ENCODE measurements at places on chromosomes 6 and 20.
A peak's percentile ranks its signal among the peaks of the same experiment; 100 is the strongest.

DNA sequence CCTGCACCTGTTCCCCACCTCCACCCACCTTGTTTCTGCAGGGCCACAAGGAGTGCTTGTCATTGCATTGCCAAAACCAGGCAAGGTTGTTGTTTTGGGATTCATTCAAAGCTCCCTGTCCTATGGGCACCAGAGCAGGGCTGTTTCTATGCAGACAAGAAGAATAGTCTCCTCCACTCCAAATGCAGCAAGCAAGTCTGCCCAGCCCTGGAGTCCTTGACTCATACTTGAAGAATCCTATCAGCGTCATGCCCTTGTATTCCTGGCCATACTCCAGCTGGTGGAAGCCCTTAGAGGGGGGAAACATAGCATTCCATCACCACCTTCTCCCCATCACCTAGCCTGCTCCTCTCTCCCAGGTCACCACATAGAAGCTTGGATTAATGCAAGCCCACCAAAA lies 145.3 kb upstream of the ECI2 start:
- DNase-seq, result no peak

DNA sequence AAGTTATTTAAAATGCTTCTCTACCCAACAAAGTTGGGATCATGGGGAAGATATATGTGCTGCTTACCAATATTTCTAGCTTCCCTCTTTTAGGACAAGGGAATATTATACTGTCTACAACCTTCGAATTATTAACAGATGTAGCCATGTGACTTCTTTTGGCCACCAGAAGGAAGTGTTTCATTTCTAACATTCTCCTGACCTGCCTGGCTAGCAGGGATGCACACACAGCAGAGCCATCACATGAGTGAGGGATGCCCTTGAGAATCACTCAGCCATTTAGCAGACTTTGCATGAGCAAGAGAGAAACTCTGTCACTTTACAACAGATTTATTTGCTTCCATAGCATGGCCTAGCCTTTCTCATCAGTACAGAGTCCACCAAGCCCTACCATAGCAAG lies 230.7 kb upstream of the MARCKS start:
- no peak for DNase-seq

DNA sequence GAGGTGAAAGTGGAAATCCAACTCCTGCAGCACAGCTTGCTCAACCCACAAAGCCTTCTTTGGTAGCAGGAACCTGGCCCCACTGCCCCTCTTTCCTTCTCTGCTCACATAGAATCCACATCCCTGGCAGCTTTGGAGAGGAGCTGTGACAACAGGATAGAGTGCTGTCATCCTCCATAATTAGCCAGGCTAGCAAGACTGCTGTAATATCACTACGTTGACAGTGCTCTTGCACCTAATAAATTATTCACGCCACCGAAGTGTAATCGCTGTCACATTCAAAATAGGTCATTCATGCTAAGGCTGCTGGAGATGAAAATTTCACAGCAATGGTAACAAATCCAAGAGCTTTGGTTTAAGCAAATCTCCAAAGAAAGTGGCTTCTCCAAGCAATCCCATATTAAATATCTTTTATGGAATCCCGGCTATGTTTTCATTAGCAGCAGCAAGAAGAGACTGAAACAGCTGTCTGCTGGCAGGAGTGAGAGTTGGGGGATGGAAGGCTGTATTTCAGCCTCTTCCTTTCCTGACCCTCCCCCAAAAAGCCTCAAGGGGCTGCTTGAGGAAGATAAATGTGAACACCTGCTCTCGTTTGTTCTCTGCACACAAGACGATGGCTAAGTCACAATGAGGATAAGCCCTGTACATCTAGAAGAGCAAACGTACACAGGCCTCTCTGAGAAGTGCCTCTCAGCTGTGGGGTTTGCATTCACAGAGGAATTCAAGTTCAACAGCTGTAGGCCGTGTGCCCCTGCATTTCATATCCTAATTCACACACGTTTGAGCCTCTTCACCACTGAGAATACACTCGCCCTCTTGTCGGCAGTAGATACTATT lies 16.5 kb downstream of the RIPOR2 start:
- no peak for DNase-seq

- DNase-seq, result no peak
These were observed 2.3 kb downstream of the GNAS start for GRCh38 chr20:58854638-58855471.

DNA sequence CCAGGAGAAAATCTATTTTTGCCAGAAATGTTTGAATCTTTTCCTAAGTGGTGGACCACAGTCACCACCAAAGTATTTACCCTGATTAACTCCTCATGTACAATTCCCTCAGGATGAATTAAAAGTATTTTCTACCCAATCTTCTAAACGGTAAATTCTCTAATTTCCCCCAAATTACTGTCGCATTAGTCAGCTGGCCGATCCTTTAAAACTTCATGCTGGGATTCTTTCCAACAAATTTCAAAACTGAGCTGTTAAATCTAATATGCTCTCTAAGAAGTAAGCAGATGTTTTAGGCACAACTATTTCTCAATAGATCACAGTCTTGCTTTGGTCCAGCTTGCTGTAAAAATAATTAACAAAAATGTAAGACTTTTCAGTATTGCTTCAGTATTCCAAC lies 447.2 kb downstream of the FRK start:
- DNase-seq, result peak; percentile 22
